Activated naive CD4-positive, alpha-beta T cell (primary cell): ENCODE measurements at places on chromosomes 7 and 10.

GRCh38 chr10:18010050-18010449, 58.3 kb downstream of the SLC39A12 start:
- DNase-seq = no peak

DNA sequence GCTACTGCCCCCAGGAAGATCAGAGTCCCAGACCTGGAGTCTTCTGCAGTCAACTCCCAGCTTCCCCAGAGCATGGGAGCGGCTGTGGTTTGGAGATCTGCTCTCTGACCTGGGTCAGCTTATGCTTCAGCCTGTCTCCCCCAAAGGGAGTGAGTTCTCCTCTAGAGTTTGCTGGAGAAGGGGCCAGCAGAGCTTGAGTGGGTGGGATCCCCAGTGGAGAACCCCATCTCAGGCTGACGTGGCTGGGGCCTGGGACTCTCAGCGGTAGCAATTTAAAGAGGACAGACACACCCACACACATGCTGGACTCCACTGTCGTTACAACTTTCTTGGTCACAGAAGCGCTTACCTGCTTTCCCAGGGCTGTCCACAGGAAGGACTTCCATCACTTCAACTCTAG, 6.3 kb downstream of the UNC5B start:
- DNase-seq = no peak

GRCh38 chr10:126006906-126007305, 110.5 kb downstream of the FANK1 start:
- DNase-seq = no peak

- no peak for DNase-seq
These were observed 12.1 kb downstream of the BRAT1 start for GRCh38 chr7:2542916-2543871.

DNA sequence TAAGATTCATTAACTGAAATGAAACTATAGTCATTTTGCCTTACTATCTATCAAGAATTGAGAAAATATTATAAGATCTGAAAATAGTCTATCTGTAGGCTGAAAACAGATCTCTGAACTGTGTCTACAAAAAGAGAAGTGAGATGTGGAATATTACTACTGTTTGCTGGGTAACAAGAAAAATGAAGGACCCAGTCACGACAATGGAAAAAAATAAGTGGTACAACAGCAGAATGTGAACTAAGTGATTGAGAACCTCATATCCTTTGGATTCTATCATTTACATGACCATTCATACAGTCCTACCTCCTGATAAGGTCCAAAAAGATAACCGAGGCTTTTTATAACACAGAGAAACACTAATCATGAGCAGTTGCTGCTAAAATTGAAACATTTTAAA, 94.3 kb downstream of the UBE2H start:
- DNase-seq = no peak

DNA sequence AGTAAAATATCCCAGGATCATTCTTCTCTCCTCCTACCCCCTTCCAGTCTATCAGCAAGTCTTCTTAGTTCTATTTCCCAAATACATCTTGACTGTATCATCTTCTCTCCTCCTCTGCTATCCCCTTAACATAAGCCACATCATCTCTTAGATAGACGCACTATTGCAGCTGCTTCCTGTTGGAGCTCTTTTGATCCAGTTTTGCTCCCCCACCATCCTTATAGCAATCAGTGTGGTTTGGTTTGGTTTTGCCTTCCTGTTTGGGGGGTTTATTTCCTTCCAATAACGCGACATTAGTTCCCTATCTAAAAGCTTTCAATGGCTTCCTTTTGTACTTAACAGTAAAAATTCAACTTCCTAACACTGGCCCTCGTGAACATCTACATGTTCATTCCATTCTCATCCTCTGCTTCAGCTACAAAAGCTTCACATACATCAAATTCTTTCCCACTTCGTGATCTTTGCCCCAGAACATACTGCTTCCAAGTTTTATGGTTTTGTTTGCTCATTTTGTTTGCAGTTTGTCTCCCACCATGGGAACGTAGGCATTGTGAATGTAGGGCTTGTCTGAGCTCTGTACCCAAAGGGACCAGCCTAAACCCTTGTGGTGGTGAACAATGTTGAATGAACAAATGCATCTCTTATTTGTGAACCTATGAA, 33.7 kb upstream of the PLXDC2 start:
- no peak for DNase-seq

DNA sequence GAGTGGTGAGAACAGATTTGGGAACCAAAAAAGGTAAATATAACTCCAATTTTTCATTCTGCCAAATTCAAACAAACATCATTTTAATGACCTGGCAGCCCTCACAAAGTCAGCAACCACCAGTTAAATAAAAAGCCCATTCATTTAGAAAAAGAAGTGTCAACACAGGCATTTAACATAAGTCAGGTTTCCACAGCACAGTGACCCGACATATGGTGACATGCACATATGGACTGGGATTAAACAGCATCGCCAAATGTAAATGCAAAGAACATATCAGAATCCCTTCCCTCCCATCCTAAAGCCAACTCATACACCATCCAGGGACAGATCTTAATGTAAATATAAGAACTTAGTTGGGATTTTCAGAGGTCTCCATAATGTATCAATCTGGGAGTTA, 293.2 kb downstream of the FGFR2 start:
- no peak for DNase-seq

DNA sequence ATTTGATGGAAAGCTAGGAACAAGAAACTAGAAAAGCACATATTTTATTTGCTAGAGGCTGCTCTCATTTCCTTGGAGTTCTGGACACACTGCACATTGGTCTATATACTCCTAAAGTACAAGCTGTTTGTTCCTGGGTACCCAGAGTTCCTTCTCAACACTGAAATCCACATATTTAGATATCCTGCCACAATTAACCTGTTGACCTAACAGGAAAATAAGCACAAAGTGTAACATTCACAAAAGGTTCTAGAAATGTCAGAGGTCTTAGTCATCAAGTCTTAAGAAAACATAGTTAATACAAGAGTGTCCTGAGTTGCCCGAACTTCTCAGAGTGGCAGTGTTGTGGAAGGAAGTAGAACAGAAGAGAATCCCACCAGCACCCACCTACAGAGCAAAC, 115.6 kb downstream of the ELMO1 start:
- no peak for DNase-seq

- DNase-seq = no peak
These were observed 460.1 kb downstream of the PLXDC2 start for GRCh38 chr10:20276127-20276979.

GRCh38 chr10:129097776-129098330, 369.2 kb upstream of the MGMT start:
- DNase-seq = no peak

DNA sequence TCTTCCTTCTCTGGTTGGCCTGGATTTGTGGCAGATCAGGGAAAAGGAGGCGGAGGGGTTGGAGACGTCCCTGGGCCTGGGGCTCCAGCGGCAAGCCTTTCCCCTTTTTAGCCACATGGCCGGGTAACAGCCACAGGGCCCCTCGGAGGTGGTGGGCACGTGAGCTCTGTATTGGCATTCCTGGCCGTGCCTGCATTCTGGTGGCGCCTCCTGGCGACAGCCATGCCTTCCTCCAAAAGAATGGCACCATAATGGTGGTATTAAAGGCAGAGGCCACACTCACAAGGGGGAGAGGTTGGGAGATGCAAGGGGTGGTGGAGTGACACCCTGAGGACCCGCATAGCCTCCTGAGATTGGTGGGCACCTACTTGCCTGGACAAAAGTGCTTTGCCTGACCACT, 3.0 kb upstream of the AQP1 start:
- DNase-seq = no peak

- DNase-seq = no peak
These were observed 274.0 kb downstream of the FRMD4A start for GRCh38 chr10:14056610-14057332.

DNA sequence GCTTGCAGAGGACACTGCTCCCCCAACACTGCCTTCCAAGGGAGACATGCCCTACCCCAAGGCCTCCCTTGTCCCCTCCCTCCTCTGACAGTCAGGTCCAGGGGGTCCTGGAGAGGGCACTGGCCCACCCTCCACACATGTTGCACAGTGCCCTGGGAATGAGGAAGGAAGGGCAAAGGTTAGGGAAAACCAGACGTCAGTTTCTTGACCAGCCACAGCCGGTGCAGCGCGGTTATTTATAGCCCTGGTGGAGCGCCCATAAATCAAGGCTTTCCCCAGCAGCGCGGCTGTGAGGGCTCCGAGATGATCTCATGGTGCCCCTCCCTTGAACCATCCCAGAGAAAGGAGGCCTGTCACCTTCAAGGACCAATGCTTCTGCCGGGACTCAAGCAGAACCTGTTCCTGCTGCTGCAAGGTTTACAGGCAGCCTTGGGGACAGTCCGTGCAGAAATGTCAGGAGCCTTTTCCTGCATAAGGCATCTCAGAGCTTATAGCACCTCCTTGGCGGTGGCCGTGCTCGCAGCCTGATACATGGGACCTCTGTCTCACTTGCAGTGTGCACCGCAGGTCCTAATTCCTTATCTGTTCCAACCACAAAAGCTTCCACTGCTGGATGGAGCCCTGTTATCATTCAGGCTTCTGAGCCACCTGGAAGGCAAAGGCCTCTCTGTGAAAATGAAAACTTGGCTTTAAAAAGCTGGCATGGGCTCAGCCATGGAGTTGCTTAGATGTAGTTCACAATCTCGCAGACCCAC, 127.3 kb downstream of the LHPP start:
- no peak for DNase-seq

DNA sequence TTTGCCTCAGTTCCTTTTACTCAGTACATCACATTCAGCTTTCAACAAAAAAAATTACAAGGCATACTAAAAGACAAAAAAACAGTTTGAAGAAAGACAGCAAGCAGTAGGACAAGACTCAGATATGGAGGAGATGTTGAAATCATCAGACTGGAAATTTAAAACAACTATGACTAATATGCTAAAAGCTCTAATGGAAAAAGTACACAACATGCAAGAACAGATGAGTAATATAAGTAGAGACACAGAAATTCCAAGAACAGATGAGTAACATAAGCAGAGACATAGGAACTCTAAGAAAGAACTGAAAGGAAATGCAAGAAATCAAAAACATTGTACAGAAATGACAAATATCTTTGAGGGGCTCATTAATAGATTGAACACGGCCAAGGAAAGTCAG, 402.6 kb downstream of the NEBL start:
- DNase-seq = no peak

DNA sequence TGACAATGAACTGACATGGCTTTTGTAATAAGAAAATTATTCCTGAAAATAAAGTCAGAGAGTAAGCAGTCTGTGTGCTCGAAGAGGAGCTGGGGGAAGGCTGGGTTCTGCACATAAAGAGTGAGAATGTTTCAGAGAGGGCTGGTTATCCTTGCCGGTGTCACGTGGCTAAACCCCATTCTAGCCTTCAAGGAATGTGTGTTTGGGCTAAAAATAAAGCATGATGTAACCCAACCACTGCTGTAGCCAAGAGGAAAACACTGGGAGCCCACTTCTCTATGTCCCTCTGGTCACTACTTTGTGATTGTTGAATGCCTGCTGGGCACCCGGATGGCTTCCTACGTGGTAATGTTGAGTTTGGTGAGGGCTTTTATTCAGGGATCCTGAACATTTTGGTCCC, 23.5 kb downstream of the WDFY4 start:
- no peak for DNase-seq

- DNase-seq = no peak
These were observed 542 bp upstream of the SAMD9L start for GRCh38 chr7:93148727-93149126.

GRCh38 chr7:146948703-146949102, 832.1 kb downstream of the CNTNAP2 start:
- no peak for DNase-seq

DNA sequence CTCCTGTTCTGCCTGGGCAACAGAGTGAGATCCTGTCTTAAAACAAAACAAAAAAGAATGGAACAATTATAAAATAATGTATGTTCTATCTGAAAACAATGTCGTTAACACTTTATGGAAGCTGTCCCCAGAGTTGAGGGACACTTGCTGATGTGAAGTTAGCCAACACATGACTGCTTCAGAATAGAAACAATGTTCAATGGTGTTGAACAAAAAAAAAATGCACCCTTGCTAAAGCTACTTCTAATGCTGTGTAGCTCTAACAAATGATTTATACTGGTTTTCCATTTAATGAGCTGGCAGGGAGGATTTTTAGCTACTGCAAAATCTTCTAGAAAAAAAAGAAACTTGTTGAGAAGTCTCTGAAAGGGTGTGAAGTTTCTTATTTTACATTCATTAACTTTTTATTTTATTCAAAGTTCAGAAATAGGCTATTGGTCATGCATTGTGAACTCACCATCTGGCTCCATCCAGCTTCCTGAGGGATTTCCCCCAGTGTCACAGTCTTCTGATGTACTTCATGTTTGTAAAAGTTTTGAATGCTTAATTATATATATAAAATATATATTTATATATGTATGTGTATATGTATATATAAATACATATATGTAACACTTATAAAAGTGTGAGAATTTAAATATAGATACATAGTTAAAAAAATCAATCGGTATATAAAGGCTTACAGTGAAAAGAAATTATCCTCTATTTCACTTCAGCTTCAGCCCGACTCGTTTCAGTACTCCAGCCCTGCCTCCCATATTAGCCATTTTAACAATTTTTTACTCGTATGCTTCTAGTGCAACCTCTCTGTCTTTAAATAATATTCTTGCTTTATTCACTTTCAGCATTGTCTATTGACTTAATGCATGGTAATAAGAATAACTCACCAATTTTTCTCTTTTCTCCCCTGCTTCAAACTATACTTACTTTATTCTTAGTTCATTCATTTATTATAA, 35.0 kb downstream of the HDAC9 start:
- no peak for DNase-seq

DNA sequence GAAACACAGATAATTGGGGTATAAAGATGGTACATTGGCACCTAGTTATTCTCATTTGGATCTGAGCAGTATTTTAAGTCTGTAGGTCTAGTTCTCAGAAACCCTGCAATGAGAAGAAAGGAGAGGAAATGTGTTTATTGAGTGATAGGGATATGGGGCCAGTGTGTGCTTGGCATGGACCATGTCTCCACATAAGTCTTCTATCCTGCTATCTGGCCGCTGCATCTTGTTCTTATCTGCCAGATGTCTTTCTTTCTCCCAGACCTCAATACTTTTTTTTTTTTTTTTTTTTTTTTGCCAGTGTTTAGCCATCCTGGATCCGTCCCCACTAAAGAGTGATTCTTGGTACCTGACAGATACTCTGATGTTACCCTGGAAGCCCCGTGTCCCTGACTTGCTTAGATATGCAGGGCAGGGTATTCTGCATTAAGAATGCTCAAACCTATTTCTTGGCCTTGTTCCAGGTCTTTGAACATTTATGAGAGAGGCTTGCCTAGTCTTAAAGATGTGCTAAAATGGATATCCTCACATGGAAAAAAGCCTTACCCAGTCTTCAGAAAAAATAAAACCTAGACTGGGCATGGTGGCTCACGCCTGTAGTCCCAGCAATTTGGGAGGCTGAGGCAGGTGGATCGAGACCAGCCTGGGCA, 10.0 kb downstream of the MTURN start:
- no peak for DNase-seq

GRCh38 chr7:47264021-47264651, 317.8 kb downstream of the TNS3 start:
- no peak for DNase-seq
